NCI-H146 (cell line): ENCODE measurements at places on chromosomes 7 and 10.
A peak's percentile ranks its signal among the peaks of the same experiment; 100 is the strongest.

DNA sequence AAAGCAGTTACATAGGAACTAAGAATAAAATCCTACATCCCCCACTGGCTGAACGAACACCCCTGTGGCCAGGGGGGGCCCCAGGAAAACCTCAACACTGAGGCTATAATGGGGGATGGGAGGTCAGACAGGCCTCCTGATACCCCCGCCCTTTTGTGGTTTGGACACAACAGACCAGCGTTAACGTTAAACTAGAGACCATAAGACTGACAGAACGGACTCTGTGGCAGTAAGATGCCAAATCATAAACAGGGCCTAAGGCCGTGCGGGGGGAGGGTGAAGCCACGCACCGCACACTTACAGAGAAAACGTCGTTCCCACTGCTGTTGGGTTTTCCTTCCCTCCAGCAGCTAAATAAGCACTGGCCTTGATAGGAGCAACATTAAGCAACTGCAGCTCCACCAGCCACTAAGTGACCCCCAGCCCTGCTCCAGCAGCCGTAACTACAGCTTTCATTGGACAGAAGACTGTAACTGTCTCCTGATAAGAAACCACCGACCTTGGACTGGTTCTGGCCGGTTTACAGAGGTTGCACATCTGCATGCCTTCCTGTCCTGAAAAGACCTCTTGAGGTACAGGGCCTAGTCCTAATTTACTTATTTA is 3.4 kb upstream of the PPP2R2D start:
- no peak for DNase-seq

DNA sequence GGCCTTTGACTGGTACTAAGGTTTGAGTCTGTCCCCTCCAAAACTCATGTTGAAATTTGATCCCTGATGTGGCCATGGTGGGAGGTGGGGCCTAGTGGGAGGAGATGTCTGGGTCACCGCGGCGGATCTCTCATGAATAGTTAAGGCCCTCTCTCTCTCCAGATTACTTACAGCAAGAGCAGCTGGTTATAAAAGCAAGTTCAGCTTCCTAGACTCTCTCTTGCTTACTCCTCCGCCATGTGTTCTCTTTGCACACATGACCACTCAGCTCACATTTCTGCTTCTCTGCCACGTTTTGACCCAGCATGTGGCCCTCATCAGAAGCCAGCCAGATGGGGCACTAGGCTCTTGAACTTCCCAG is 29.9 kb upstream of the ZMIZ1 start:
- DNase-seq = no peak

DNA sequence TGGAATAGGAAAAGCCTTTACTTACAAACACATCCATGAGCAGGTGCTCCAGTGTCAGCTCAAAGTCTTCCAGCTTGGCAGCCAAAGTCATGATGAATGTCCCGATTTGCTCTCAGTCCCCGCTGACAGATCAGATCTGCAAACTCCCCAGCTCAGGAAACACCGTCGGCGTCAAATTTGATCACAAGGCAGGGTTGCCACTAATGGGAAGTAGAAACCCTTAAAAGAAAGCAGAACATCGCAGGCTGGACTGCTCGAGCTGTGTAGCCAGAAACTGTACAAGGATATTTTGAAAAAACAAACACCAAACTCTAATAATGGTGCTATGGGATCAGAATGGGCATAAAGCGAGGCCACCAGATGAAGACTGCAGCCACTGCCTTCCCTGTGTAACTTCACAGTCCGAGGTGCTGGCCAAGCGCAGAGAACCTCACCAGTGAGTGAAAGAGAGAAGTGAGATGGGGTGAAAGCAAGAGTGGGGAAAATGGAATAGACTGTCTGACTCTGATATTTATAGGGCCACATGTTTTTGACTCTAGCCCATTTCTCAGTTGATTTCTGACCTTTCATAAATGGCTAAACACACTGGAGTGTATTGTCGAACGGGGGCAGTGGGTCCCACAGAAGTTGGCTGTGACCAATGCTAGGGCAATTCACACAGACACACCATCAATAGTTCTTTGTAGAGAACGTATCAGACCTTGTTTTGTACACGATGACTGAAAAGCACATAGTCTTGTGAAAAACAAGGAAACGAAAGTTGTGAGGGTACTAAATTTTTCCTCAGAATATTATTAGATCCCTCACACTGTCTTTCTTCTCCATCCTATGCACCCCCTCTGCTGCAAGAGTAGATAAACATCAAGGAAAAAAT is 306.2 kb downstream of the FRMD4A start:
- DNase-seq = no peak

- DNase-seq = peak; percentile 60
Measured at GRCh38 chr7:150801242-150801945, 825 bp downstream of the TMEM176A start.

GRCh38 chr7:79615871-79616640 is 162.6 kb upstream of the MAGI2 start:
- no peak for DNase-seq

DNA sequence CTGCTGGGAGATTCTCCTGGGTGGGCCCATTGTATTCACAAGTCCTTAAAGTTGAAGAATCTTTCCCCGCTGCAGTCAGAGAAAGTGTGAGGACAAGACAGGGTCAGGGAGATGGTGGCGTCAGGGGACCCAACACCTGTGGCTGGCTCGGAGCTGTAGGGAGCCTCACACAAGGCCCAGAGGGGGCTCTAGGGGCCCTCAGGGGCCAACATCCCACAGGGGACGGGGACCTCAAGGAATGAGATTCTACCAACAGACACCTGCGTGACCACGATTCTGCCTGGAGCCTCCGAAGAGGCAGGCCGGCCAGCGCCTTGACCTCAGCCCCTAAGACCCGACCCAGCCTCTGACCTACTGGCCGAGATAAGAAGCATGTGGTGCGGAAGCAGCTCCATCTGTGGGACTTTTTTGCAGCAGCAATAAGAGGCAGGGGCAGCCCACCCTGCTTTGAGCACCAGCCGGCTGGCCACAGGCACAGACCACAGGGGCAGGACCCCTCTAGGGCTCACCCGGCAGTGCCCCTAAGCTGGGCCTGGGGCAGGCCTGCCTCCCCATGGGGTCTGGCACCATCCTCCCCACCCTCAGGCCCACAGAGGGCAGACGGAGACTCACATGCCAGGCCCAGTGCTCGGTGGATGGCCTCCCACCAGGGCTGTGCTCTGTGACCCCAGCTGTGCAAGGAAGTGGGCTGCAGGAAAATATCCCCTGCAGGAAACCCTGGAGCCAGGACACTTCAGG is 13.2 kb downstream of the RASGEF1A start:
- DNase-seq = no peak

DNA sequence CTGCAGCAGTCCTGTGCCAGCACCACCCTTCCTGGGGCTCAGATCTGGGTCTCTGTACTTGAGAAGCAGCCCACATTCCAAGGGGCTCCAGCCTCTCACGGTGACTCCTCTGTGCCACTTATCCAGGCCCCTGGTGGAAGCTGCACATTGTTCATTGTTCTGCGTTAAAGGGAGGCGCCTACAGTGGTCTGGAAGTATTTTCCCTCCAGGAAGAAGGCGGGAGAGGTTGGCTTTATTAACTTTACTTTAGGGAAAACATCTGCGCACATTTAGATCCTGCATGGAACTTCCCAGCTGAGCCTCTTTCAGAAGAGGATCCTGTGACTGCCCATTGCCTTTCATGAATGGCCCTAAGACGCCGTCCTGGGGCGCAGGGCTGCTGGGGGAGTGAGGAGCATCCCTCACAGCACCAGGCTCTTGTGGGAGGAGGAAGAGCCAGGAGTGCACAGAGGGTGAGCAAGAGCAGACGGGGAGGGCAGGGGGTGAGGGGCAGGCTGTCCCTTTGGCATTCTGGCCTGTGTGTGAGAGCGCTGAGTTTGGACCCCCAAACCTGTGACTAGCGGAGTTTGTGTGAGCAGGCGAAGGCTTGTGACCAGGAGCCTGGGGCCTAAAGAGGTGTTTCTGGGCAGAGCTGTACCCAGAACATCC is 98.6 kb upstream of the BTBD16 start:
- no peak for DNase-seq

GRCh38 chr7:30548845-30549244 is 44.2 kb upstream of the GGCT start:
- DNase-seq = peak; percentile 81

GRCh38 chr10:15789793-15790525 is 70.2 kb upstream of the ITGA8 start:
- no peak for DNase-seq

DNA sequence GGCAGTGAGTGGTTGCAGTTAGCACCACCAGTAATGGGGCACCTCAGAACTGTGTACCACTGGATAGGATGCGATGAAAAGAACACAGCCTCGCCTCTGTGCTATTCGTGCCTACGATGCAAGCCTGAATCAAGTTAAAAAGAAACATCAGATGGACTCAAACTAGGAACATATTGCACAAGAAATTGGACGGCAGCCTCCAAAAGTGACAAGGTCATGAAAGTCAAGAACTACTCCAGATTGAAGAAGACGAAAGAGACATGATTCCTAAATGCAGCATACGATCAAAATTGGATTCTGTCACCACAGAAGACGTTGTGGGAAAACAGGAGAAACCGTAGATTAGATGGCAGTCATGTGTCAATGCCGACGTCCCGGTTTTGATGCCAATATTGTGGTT is 648.1 kb upstream of the FOXK1 start:
- DNase-seq = no peak

- DNase-seq = peak; percentile 38
Measured at GRCh38 chr10:93352638-93353383, 129.3 kb downstream of the MYOF start.

DNA sequence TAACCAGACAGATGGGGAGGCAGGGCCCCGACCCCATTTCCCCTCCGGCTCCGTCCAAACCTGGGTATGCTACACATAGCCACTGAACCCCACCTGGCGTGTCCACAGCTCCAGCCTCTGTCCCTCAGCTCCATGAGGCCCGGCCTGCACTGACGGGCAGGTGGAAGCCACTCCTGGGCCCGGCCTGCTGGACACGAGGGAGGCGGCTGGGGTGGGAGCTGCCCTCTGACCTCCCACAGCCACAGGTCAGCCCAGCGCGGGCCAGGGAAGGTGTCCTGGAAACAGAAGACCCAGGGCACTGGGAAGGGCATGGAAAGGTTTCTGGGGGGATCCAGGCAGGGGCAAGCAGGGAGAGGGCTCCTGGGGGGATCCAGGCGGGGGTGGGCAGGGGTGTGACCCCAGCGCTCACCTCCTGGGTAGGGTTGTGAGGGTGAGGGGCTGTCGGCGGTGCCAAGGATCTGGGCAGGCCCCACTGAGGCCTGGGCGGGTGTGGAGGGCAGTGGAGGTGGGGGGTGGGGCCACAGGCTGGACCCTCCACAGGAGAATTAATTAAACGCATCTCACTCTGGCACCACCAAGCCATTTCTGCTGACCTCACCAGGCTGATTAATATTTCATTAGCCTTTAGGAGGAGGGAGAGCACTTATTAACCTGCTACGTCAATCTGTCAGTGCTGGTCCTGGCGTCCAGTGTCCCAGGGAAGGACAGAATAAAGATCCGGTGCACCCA is 108.9 kb downstream of the UNCX start:
- DNase-seq = no peak

DNA sequence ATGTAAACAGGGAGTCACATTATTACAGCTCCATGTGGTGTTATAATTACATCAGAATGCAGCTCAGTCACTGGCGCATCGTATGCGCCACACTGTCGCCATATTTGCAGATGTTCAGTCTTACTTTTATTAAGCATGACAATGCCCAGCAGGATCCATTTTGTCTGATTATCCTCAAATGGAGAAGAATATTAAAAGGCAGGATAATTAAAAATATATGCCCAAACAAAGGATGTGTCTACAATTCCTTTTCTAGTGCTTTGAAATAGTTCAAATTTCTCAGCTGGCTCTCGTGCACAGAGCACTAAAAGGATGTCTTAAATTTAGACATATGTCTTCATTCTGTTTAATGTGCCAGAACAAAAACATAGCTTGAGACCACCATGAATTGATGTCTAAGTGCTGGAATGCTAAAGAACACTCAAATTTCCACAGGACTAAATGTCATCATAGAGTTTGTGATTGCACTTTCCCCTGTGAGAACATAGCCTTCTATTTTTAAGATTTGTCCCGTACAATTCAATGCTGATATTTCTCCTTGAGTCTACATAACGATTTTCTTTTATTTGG is 168.0 kb downstream of the DKK1 start:
- DNase-seq = no peak
